ENCODE measurements at places on chromosomes 6 and 20. TPM values are rescaled to one million over a fixed set of nuclear protein-coding genes. Genes with fewer than 3 reads are reported as not detected.
A peak's percentile ranks its signal among the peaks of the same experiment; 100 is the strongest.

- peak; percentile 73 for DNase-seq
These were observed 1.0 kb downstream of the TOMM34 start for GRCh38 chr20:44959082-44959637.

GRCh38 chr6:137541534-137542063 lies 47.4 kb upstream of the OLIG3 start:
- DNase-seq = no peak

DNA sequence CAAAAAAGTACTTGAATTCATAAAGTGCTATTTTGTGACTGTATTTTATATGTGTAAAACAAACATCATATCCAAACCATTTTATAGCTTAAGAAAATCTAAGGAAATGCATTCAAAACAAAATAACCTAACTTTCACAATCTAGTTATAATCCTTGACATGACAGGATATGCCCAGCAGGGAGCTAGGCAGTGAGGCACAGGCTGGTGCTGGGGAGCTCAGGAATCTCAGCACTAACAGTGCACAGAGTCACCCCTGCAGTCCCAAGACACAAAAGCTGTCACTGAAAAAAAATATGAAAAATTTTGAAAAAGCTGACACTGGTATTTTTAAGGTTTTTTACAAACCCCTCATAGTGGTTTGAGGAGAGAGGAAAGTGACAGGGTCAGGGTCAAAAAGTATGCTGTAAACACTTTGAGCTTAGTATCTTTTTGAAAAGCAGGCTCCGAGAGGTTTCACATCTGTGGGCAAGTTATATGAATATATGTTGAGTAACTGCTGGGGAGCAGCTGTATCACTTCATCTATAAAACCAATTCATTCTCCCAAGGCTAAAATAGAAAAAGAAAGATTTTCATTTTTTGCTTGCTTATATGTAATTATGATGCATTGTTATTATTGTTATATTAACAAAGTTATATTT lies 24.1 kb downstream of the LGSN start:
- peak; percentile 4 for DNase-seq

DNA sequence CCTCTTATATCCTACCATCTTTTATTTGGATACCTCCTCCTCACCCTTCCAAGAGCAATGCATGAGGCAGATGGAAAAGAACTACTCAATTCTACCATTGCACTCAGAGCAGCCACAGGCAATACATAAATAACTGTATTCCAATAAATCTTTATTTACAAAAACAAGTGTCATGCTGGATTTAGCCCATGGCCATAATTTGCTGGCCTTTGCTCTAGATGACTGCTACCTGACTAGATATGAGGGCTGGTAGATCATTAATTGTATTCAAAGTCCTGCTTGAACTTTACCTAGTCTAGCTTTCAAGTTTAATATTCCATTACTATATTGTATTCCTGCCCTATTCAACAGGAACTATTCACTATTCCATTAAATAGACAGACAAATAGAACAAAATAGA lies 37.1 kb downstream of the AFG1L start:
- DNase-seq = no peak

Gene MED20
- 40.0 TPM for total RNA-seq
